ENCODE measurements at places on chromosomes 1 and 21. TPM values are rescaled to one million over a fixed set of nuclear protein-coding genes. Genes with fewer than 3 reads are reported as not detected.

Gene REN
- total RNA-seq: 3.1 TPM

Gene DUSP10
- total RNA-seq: 6.2 TPM

Gene S100A3
- 4.6 TPM for total RNA-seq

Gene OR2G6
- not detected for total RNA-seq

Gene PGLYRP4
- total RNA-seq: not detected

Gene KLHL12
- total RNA-seq: 25.2 TPM

Gene LY9
- total RNA-seq: not detected

Gene CYP4A11
- total RNA-seq: not detected

Gene DYNLT5
- not detected for total RNA-seq

Gene RAP1A
- total RNA-seq: 19.0 TPM

Gene IGFN1
- total RNA-seq: 0.63 TPM

Gene MYOG
- not detected for total RNA-seq

Gene PTGER3
- 0.11 TPM for total RNA-seq

Gene PARP1
- total RNA-seq: 536 TPM

Gene GUCA2A
- total RNA-seq: not detected

Gene PLCH2
- 5.9 TPM for total RNA-seq

Gene CYYR1
- not detected for total RNA-seq

Gene SVBP
- 32.7 TPM for total RNA-seq

Gene VWA5B1
- not detected for total RNA-seq

Gene OPTC
- not detected for total RNA-seq

Gene AMPD1
- total RNA-seq: not detected

Gene LCE1C
- total RNA-seq: not detected

Gene OR2L2
- total RNA-seq: not detected

Gene ADAM30
- total RNA-seq: not detected

Gene HMGCS2
- total RNA-seq: not detected

Gene BMP8B
- total RNA-seq: 4.7 TPM

Gene NPPB
- total RNA-seq: not detected

Data from PC-3 (cell line).